ENCODE measurements at places on chromosomes 3 and 15. TPM values are rescaled to one million over a fixed set of nuclear protein-coding genes. Genes with fewer than 3 reads are reported as not detected.

SNRPN gene
- 99.4 TPM for total RNA-seq

MME gene
- total RNA-seq: 26.5 TPM

LRRC34 gene
- total RNA-seq: 6.1 TPM

GHSR gene
- not detected for total RNA-seq

ACTRT3 gene
- total RNA-seq: 5.0 TPM

GXYLT2 gene
- total RNA-seq: 51.0 TPM

GRK7 gene
- total RNA-seq: not detected

CRYBG3 gene
- 31.5 TPM for total RNA-seq

BLM gene
- 2.2 TPM for total RNA-seq

STRC gene
- 0.32 TPM for total RNA-seq

PRKAR2A gene
- total RNA-seq: 56.5 TPM

ANKRD34C gene
- total RNA-seq: not detected

FAM174B gene
- 9.9 TPM for total RNA-seq
